ENCODE measurements at places on chromosomes 4 and X.
A peak's percentile ranks its signal among the peaks of the same experiment; 100 is the strongest.

DNA sequence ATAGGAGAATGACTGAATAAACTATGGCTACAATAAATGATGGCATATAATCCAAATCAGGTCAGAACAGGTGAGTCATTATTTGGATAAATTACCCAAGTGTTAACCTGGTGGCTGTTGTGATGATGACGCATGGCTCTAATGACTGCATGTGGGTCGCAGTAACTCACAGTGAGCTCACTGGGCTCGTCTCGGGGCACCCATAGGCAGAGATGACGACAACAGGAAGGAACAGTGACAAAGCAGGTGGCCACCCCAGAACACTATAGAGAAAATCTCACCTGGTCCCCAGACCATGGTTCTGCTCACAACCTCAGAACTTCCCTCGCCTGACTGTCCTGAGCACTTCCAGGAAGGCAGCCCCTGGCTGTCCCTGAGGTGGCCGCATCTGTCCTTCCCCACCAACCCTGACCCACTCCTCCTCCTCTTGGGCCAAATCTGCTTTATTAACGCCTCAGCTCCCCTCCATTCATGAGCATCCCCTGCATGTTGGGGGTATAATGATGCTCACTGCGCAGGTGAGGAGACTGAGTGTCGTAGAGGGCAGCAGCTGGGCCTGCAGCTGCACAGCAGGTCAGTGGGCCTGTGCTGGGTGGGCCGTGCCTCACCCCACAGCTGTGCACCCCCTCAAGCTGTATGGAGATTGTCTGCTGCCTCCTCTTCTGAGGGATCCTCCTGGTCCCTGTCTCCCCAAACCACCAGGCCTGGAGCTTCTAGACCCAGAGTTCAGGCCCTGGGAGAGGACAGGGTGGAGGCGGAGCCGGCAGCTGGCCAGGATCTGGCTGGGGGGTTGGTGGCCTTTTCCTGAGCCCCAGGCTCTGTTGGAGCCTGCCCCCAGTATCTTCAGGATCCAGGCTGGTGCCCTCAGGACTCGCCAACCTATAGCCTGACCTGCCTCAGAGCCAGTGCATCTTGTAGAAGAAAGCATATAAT is 30.9 kb upstream of the FAM156A start:
- DNase-seq: no peak

GRCh38 chrX:149461746-149462145 is 43.4 kb downstream of the IDS start:
- no peak for DNase-seq

- no peak for DNase-seq
Observed at GRCh38 chrX:118528071-118528737, 32.6 kb downstream of the DOCK11 start.

DNA sequence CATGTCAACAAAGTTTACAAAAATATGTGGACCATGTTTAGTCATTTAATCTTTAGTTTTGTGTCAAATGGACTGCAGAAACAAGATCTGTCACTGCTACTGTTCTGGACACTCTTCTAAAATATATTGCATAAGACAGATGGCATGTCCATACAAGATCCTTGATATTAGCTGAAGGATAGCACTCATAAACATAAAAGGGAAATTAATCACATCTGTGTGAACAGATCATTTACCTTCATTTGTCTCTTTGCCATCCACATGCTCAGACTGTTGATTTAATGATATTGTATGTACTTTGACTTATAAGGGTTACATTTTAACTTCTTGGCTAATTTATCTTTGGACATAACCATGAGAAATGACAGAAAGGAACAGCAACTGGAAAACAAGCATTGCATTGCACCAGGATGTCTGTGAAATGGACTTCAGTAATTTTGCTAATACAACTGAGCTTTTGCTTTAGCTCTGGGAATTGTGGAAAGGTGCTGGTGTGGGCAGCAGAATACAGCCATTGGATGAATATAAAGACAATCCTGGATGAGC is at the start of gene UGT2B7:
Gene UGT2B7, plus strand, starts transcription at position 364 of the 546 bp plus-strand sequence. Its CDS starts 47 bp downstream, at position 411.
- no peak for DNase-seq

- DNase-seq: no peak
Observed at GRCh38 chr4:141109983-141110382, 23.3 kb downstream of the RNF150 start.

DNA sequence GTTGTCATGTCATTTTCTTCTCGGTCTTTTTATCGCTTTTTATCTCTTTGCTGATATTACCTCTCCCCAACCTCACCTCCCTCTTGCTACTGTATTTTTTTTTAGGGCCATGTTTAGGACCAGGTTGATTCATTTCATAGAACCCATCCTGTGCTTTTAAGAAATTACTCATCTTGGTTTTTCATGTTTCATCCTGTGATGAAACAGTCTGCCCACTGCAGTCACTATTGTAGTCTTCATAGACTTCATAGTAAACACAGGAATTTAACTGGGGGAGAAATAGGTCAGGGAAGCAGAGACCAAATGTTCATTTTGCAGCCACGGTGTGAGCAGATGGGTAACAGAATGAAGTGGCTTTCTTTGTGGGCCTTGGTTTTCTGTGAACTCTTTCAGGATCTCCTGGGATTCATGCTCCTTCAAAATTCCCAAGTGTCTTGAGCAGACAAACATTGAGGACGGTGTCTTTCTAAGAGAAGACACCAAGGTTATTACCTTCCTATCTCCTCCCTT is 161.8 kb downstream of the NAA11 start:
- DNase-seq: no peak

GRCh38 chrX:48626401-48627298 is 29.4 kb downstream of the WDR13 start:
- DNase-seq: no peak

DNA sequence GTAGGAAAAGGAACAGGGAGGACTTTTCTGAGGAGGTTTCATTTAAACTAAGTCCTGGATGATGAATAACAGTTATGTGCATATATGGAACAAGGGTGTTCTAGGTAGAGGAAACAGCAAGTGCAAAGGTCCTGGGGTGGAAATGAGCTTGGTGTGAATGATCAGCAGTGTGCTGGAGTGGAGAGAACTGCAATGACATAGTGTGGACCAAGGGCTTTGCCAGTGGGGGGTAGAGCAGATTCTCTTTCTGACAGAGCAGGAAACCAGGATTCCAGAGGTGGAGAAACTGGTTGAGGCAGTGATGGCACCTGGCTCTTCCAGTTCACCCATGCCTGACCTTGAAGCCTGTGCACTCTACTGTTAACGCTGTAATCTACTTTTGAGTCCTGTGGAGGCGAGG is 1.7 kb downstream of the PPP1R3F start:
- DNase-seq: no peak

- DNase-seq: no peak
Observed at GRCh38 chr4:1992468-1993168, 16.2 kb downstream of the NELFA start.

DNA sequence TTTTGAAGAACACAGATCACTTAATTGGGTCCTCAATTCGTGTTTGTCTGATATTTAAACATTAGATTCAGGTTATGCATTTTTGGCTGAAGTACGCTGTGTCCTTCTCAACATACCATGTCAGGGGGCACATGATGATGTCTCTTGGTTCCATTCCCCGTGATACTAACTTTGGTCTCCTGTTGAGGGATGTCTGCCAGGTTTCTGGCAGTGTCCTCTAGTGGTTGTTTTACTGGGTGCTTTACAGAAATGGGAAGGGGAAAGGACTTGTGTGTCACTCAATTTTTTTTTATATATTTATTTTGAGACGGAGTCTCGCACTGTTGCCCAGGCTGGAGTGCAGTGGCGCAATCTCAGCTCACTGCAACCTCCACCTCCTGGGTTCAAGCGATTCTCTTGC is 58.2 kb downstream of the WWC2 start:
- no peak for DNase-seq

DNA sequence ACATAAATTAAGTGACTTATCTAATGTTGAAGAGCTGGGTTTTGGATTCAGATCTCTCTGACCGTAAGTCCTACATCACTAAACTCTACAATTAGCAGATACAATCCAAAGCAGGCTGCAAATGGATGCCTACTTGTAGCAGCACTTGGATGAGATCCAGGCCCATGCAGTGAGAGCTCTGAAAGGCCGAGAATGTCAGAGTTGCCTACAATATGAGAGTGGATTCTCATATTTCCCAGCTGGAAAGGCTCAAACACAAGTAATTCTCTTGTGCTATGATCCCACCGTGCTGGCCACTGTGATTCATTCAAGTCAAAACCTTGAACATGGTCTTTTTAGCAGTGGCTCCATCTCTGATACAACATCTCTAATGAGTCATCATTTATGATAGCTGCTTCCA is 125.4 kb upstream of the CHRDL1 start:
- DNase-seq: no peak

DNA sequence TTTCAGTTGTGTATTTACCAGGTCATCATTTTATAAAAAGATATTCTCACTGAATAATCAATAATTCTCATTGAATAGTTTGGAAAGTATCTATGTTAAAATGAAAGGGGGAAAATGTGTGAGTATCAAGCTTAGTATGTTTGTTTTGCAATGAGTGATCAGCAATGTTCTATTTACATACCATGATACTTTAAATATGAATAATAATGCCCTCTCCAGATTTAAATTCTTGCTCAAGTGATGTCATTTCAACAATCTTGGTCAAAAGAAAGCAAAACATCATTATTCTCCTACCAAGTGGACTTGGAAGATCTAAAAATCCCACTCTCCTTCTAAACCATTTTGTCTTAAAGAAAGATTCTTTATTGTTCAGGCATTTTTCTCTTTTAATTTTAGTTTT is 42.1 kb upstream of the ANKRD50 start:
- no peak for DNase-seq

GRCh38 chrX:109841869-109842579 is 109.0 kb upstream of the ACSL4 start:
- DNase-seq: no peak

GRCh38 chr4:8594097-8595038 is 1.8 kb downstream of the CPZ start:
- DNase-seq: peak; percentile 92

GRCh38 chr4:181569553-181569952 is 673.6 kb upstream of the TENM3 start:
- DNase-seq: peak; percentile 71

DNA sequence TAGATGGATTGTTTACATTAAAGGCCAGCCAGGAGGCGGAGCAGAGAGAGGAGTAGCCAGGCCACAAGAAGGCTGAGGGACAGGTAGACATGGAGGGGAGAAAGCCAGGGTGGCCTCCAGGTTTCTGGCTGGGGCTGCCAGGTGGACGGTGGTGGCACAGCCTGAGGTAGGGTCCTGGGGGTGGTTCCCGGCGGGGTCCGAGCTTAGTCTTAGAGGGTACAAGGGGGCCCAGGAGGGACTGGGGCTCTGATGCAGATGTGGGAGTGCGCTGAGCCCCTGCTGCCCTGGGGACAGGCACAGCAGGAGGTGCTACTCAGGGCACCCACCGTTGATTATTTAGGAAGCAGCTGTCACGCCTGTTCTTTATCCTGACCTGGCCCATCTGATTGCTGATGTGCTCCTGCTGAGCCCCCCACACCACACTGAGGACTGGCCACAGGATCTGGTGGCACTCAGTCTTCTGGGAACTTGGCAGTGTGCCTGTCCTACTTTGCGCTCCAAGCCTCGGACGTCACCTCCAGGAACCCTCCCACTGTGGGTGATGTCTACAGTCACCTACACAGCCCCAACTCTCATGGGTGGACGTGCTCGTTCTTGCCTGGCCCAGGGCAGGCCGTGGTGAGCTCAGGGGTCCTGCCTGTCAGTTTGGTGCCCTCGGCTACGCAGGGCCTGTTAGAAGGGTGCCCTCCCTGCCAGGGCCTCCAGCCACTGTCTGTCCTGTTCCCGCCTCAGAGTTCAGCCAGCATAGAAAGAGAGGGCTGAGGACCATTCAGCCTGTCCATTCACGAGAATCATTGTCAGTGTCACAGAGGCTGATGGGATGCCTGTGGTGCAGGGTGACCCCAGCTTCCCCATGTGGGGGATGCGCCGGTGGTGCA is 12.0 kb downstream of the WFS1 start:
- no peak for DNase-seq

- no peak for DNase-seq
Observed at GRCh38 chr4:137703195-137703594, 170.9 kb upstream of the PCDH18 start.

DNA sequence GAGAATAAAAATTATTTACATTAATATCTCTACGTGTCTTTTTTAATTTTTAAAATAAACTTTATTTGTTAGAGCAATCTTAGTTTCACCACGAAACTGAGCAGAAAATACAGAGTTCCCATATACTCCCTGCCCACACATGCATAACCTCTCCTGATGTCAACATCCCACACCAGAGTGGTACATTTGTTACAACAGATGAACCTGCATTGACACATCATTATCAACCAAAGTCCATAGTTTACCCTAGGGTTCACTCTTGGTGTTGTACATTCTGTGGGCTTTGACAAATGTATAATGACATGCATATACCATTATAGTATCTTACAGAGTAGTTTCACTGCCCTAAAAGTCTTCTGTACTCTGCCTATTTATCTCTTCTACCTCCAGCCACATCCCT is 110.6 kb upstream of the OTUD4 start:
- DNase-seq: no peak

GRCh38 chr4:4859325-4859798 is at the start of gene MSX1:
Gene MSX1, plus strand, starts transcription at chr4:4859665. Its CDS starts 235 bp downstream, at chr4:4859900.
- peak; percentile 99 for DNase-seq

GRCh38 chrX:119132961-119133360 is 5.3 kb upstream of the KIAA1210 start:
- no peak for DNase-seq

DNA sequence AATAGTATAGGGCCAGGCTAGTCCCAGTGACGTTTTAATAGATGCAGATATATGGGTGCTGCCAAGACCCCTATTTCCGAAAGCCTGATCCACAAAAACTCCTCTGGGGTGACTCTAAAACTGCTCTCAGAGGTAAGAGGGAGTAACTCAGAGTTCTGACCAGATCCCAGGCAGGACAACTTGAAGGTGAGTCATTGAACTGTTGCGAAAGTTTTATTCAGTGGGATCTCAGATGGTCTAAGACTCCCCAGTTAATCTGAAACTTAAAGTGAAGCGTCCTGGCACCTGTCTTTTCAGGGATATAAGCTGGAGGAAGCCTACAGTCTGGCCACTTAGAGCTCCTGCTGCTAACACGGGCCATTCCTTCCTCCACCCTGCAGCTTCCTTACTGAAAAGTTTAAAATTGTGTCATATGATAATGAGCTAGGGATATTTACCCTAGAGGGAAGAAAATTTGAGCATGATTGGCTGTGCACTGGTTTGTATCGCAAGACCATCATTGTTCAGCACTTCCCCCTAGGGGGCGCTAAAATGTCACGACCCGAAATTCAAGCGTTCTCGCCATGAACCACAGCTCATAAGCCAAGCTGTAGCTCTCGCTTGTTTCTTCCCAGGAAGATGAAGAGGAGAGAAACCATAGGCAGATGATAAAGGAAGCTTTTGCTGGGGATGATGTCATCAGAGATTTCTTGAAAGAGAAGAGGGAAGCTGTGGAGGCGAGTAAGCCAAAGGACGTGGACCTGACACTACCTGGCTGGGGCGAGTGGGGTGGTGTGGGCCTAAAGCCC is 19.5 kb downstream of the UTP14A start:
- peak; percentile 59 for DNase-seq

GRCh38 chr4:6341696-6342095 is 72.0 kb downstream of the WFS1 start:
- no peak for DNase-seq

- DNase-seq: peak; percentile 29
Observed at GRCh38 chr4:145618210-145618931, 814 bp upstream of the MMAA start.
